ENCODE measurements at places on chromosomes 12 and 14.

GRCh38 chr12:130813949-130814348 is 25.1 kb downstream of the STX2 start:
- no peak for DNase-seq

DNA sequence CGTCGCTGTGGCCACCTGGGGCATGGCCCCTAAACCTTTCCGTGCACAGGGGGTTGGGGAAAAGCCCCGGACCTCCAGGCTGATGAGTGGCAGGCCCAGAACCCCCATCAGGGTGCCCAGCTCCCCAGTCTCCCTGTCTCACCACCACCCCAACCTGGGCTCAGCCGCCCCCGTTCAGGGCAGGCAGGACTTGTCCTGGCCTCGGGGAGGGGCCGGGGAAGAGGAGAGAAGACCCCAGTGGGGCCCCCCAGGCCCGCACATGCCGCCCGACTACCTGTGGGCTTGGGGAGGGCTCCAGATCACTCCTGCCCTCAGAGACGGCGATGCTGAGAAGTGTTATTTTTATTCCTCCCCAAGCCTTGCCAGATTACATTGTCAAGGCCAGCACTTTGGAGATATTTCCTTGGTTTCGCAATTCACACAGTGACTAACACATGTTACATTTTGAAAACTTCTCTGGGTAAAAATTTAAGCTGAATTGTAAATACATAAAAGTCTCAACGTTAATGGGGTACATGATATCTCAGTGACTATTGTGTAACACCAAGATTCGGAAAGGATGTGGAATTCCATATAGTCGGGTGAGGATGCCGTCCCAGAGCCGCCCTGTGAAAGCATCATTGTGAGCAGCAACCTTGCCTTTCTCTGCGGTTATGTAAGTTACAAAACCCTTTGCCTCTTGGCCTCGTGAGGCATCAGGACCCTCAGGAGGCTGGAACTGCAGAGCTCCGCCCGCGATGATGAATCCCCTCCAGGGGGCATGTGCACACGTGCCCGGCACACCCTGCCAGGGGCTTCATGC is 85.6 kb upstream of the DIO3 start:
- DNase-seq, result no peak

- no peak for DNase-seq
These were observed 6.3 kb downstream of the RFLNA start for GRCh38 chr12:124301084-124301654.

DNA sequence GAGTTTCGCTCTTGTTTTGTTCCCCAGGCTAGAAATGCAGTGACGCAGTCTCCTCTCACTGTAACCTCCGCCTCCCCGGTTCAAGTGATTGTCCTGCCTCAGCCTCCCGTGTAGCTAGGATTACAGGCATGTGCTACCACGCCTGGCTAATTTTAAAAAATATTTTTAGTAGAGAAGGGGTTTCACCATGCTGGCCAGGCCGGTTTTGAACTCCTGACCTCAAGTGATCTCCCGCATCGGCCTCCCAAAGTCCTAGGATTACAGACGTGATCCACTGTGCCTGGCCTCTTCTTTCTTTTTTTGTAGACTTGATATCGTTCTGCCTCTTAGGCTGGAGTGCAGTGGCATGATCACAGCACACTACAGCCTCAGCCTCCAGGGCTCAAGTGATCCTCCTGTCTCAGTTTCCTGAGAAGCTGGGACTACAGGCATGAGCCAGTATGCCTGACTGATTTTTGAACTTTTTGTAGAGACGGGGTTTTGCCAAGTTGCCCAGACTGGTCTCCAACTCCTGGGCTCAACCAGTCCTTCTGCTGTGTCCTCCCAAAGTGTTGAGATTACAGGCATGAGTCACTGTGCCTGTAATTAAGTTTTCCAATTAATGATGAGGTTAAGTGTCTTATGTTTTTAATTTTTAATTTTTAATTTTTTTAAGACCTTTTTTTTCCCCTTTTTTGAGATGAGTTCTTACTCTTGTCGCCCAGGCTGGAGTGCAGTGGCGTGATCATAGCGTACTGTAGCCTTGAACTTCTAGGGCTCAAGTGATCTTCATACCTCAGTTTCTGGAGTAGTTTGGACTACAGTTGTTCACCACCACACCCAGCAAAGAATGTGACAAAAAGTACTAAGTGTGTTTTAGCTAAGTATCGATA is 10.2 kb downstream of the RCOR1 start:
- DNase-seq, result no peak

DNA sequence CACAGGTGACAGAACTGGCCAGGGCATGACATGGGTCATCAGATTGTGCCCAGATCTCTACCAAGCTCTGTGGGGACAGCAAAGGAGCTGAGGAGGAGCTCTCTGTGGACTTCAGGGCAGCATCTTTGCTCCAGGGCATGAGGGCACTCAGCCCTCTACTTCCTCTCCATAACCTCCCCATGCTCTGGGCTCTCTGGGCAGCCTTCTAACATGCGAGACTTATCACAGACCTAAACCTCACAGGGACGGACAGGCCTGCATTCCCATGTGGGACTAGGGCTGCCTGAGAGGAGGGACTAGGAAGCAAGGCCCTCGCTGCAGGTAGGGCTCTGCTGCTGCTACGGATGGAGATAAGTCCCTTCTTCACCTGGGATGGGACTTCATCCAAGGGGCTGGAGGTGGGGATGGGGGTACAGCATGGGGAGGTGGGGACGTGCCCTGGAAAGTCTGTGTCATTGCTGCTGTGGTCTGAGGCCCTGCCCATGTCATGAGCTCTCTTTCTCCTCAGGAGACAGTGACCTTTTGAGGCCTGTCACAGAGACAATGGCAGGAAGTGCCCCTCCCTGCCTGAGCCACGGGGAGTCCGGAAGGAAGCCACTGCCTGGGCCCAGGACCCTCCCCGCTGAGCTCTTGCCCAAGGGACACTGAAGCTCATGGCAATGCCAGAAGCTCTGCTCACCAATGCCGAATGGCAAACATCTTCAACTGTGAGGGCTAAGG is 44.1 kb downstream of the PITPNM2 start:
- DNase-seq, result no peak

DNA sequence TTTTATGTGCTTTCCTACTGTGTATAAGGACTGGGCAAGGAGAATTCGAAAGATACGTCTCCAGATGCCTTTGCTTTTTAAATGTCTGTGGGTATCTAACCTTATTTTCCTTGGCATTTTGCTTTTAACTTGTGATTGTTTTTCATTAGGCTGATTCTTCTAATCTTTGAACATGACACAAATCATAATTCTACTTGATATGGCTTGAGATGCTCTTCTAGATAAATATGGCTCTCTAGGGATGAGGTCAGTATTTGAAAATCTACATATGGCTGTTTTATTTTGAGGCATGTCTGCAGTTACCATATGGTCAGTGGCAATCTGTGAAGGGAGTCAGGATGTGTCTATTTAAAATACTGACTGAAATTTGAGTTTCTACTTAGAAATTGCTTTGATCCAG is 139.2 kb downstream of the SLC2A13 start:
- no peak for DNase-seq

- DNase-seq, result no peak
These were observed 287.2 kb downstream of the BCAT1 start for GRCh38 chr12:24661657-24662096.

DNA sequence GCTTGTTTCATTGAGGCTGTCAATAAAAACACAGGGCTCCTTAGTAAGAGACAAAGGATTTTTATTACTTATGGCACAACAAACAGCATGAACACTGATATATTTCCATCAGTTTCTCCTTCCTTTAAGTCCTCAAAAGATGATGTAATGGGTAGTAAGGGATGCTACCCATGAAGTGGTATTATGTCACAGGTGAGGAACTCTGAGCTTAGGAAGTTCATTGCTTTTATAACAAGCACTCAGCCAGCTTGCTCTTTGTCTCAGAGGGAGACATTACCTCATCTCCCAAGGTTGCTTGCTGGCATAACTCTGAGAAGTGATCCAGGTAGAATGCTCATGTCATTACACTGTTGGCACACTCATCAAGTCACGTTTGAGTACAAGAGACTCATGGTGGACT is 287.0 kb upstream of the OR4E1 start:
- DNase-seq, result no peak

DNA sequence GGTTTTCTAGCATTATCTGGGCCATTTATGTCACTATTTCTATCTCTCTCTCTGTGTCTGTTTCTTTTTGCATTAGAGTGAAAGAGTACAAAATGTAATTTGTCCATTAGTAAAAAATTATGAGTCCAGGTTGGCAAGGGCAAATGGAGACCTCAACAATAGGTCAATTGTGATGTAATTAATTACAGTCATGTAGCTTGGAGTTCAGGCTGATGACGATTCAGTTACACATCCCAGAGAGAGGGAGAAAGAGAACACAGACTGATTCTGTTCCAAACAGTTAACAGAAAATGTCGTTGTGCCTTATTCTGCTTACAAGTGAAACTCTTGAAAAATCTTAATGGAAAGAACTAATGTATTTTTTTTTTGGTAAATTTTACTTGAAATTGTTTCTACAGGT is 83.3 kb downstream of the ATXN7L3B start:
- DNase-seq, result no peak

GRCh38 chr14:72928872-72929271 is 2.6 kb downstream of the DCAF4 start:
- DNase-seq, result no peak

- no peak for DNase-seq
These were observed 155.4 kb upstream of the EGLN3 start for GRCh38 chr14:34106310-34106709.

GRCh38 chr14:74478996-74479635 is 14.0 kb downstream of the NPC2 start:
- no peak for DNase-seq

DNA sequence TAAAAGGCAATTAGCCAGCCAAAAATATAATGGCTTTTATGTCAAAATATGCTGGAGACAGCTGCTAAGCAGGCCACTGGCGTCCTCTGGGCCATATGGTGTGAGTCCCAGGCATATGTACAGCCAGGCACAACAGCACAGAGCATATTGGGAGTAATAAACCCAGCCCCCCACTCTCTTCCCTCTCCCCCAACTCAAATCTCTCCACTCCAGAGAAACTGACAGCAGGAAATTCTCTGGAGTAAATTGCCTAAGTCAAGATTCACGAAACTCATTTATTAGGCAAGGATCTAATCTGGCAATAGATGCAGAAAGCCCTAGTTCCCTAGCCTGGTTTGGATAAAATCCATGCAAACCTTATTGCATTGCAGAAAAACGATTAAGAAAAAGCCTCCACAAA is 147.9 kb upstream of the SEL1L start:
- DNase-seq, result no peak

DNA sequence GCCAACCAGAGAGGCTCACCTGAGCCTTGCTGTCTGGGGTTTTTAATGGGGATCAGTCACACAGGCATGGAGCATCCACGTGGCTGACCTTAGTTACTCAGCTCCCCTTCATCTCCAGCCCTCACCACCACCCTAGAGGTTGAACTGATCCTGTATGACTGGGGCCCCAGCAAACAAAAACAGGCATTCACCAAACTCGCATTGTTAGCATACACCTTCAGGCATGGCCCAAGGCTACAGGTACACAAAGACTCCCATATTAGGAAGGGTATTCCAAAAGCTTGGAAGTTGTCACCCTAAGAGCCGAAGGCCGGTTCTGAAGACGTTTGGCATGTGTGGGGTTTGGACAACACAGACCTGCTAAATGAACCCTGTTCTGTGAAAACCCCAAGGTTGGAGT is 10.0 kb downstream of the DNAH10 start:
- DNase-seq, result no peak

DNA sequence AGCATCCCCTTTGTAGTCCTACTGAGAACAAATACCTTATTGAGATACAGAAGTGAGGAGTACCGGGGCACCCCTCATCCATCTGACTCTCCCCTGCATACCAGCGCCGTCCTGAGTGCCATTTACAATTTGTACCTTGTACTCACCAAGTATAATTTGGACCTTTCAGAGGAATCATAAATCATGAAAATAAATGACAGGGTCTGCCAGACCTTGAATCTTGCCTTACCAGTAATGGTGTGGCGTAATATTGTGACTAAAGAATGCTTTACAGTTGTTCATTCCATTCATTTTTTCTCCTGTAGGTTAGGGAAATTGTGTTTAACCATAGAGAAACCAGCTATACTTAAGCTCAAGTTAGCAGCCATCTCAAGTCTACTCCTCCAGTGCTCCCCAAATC is 243.7 kb upstream of the RGS6 start:
- DNase-seq, result no peak

DNA sequence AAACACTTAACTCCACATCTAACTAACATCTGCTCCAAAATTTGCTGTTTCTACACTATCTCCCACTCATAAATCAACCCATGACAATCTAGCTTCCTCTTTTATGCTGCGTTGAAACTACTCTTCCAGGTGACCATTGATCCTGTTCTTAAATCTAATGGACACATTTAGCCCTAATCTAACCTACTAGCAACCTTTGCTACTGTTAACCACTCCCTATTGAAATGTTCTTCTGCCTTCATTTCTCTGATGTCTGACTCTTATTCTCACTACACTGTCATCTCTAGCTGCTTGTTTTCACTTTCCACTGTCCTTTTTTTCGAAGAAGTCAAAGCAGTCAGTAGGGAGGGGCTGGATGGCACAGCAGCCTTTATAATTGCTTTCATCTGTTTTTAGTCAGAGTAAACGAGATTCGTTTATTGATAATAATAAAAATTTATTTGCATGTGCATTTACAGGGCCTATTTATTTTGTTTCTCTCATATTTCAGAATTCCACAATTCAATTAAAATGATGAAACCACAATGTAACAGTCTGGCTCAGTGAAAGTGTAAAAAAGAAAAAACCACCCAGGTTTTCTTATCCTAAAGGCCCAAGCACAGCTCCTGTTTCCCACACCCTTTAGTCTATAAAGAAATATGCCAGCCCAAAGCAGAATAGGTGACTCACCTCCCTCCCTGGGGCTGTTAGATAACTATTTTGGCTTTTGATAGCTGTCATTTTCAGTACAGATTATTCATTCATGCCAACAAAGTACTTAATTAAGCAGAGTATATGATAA is 44.9 kb downstream of the ATP2B1 start:
- DNase-seq, result no peak

GRCh38 chr14:63962906-63963305 is 110.1 kb downstream of the SYNE2 start:
- peak; percentile 47 for DNase-seq

DNA sequence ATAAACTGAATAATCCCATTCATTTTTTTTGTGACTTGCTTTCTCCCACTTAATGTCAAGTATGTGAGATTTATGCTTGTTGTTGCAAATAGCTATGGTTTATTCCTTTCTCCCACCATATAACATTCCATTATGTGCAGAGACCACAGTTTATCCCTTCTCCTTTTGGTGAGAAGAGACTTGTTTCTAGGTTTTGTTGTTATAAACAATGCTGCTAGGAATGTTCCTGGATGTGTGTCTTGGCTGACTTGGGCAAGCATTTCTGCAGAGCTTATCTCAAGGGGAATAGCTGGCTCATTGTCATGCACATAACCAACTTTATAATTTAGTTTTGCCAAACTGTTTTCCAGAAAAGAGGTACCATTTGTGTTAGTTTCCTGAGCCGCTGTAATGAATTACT is 47.6 kb upstream of the PPP1CC start:
- no peak for DNase-seq

DNA sequence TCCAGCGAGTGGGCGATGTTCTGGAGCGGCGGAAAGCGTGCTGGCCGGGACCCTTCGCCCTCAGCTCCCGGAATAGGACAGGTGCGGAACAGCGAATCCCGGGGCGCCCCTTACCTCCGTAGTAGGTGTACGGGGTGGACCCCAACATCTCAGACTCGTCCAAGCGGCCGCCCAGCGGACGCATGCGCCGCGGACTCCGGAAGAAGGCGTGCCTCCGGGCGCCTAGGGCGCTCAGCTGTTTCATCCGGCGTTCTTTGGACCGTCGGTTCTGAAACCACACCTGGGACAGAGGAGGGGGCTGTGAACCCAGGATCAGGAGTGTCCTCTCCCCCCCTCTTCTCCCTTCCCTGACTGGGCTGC is 4.5 kb downstream of the LHX5 start:
- no peak for DNase-seq

GRCh38 chr12:92261071-92261470 is 115.4 kb upstream of the BTG1 start:
- DNase-seq, result no peak
